ENCODE measurements at places on chromosomes 6 and 20. TPM values are rescaled to one million over a fixed set of nuclear protein-coding genes. Genes with fewer than 3 reads are reported as not detected.

DNA sequence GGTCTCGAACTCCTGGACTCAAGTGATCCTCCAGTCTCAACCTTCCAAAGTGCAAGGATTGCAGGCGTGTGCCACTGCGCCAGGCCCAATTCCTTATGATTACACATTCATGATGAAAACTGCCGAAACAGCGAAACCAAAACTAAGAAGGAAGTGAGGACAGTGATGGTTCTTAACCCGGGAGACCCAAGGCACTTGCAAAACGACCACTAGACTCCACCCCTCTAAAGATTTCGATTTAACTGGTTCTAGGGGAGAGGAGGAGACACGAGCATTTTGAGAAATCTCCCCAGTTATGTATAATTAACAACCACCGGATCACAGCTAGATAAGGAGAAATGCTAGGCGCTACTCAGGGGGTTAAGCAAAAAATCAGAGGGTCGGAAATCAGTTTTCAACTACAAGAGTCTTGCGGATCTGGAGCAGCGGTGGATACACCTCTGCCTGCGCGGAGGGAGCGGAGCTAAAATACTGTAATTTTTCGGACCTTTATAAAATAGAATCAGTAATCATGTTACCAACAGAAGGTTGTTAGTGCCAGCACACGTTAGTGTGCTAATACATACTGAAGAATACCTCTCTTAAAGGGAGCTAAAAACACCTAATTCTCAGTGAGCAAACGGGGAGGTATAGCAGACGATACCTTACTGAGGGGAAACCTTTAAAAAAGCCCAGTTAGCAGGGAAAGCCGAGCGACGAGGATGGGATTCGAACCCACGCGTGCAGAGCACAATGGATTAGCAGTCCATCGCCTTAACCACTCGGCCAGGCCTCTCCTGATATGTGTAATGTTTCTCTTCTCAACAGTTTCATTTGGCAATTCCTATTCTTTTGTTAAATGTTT lies 60.0 kb upstream of the BTN3A2 start:
- 0 out of 2 replicates have a peak, but pooled peaks cover 3% of the 10 kb centered on the region for H3K27me3 ChIP-seq
- H3K36me3 ChIP-seq, result no peaks in the 10 kb centered on the region
- H3K27ac ChIP-seq, result peak overlapping the region; percentile 88

- no peak overlapping the region for H3K4me3 ChIP-seq
- H3K27me3 ChIP-seq, result peaks cover 56% of the 10 kb centered on the region
Observed at GRCh38 chr6:41460742-41461336, 85.3 kb upstream of the FOXP4 start.

Gene KIF6
- 0.53 TPM for total RNA-seq

DNA sequence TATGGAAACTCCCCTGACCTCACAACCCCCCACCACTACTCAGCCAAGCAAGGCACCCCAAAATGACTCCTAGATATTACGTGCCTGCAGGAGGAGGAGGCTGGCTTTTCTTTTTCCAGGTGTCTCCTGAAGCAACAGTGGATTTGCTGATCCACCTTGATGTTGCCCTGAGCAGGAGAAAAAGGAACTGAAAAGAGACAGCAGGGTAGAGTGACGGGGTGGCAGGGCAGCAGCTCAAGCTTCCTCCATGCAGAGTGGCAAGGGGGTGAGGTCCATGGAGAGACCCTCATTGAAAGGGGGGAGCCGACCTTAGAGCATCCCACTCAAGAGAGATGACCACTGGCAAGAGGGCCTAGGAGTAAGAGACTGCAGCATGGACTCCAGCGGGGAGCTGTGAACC lies 112.0 kb upstream of the SIRPA start:
- H3K27me3 ChIP-seq, result peaks cover 12% of the 10 kb centered on the region
- no peak overlapping the region for H3K27ac ChIP-seq
- H3K36me3 ChIP-seq, result no peaks in the 10 kb centered on the region
- H3K4me1 ChIP-seq, result 0 out of 2 replicates have a peak, but pooled peaks cover 3% of the 10 kb centered on the region

DNA sequence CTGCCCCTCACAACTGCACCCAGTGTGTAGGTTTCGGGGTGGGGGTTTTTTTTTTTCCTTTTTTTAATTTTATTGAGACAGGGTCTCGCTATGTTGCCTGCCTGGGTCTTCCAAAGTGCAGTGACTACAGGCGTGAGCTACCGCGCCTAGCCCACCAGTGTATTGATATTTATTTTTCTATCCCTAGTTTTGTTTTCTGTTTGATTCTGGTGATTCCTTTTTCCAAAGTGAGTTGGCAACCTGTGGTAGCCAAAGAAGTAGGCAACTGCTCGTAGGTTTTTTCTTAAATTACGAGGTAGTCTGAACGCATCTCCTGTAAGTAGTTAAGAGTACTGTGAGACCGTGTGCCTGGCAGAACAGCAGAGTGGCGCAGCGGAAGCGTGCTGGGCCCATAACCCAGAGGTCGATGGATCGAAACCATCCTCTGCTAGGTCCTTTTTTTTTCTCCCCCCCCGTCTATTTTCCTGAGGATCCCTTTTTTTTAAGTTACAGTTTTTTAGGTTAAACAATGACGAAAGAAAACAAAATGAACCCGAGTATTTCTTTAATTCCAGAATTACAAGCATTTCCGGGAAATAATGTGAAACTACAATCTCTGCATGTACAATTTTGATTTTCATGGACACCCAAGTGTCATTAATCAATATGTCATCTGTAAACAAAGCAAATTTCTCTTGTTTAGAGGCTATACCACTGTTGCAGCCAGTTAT lies 78.7 kb upstream of the BTN3A2 start:
- H3K27me3 ChIP-seq, result peaks cover 4% of the 10 kb centered on the region
- peaks cover 12% of the 10 kb centered on the region for H3K36me3 ChIP-seq
- H3K27ac ChIP-seq, result peak overlapping the region; percentile 100
- H3K4me3 ChIP-seq, result peak overlapping the region; percentile 97

- DNase-seq, result no peak
- H3K4me3 ChIP-seq, result no peak overlapping the region
- peaks cover 30% of the 10 kb centered on the region for H3K36me3 ChIP-seq
- H3K4me1 ChIP-seq, result no peaks in the 10 kb centered on the region
- no peaks in the 10 kb centered on the region for H3K27me3 ChIP-seq
- no peak overlapping the region for H3K27ac ChIP-seq
Observed at GRCh38 chr6:166803471-166803870, 152.9 kb downstream of the RNASET2 start.

- no peaks in the 10 kb centered on the region for H3K36me3 ChIP-seq
- peaks cover 49% of the 10 kb centered on the region for H3K4me1 ChIP-seq
- H3K27ac ChIP-seq, result no peak overlapping the region
Observed at GRCh38 chr20:1392443-1392692, 486 bp downstream of the FKBP1A start.

- no peak overlapping the region for H3K27ac ChIP-seq
- H3K4me3 ChIP-seq, result no peak overlapping the region
- H3K36me3 ChIP-seq, result no peaks in the 10 kb centered on the region
- H3K4me1 ChIP-seq, result no peaks in the 10 kb centered on the region
Observed at GRCh38 chr20:62543470-62544302, 67.9 kb upstream of the GATA5 start.

DNA sequence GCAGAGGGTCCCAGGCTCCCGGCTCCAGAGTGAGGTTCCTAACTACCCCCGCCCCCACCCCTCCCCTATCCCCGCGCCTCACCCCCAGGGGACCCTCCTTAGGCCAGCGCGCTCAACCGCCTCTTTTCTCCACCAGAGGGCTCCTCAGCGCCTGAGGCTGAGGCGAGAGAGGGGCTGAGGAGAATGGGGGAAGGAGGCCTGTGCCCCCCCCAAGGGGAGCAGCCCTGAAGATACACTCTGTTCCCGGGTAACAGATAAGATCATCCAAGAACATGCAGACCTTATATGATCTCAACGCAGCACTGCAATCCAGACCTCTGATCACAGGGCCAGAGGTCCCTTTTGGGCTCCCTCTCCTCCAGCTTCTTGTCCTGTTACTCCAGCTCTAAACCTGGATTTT lies 43.3 kb upstream of the MRPS10 start:
- no peaks in the 10 kb centered on the region for H3K27me3 ChIP-seq
- H3K36me3 ChIP-seq, result peaks cover 12% of the 10 kb centered on the region
- peaks cover 43% of the 10 kb centered on the region for H3K4me1 ChIP-seq

DNA sequence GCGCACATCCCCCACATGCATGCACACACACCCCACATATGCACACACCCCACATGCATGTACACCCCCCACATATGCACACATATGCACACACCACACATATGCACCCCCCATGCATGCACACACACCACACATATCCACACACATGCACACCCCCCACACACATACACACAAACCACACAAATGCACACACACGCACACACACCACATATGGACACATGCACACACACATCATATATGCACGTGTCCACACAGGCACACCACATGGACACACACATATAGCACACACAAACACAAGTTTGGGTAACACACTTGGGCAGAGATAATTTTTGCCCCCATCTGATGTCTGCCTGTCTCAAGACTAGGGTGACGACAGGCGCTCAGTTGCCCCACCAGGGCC lies 8.3 kb downstream of the BHLHE23 start:
- H3K36me3 ChIP-seq, result no peaks in the 10 kb centered on the region
- no peak overlapping the region for H3K4me3 ChIP-seq
- peaks cover 52% of the 10 kb centered on the region for H3K27me3 ChIP-seq
- no peak for DNase-seq

- no peaks in the 10 kb centered on the region for H3K27me3 ChIP-seq
- no peak overlapping the region for H3K27ac ChIP-seq
- no peaks in the 10 kb centered on the region for H3K36me3 ChIP-seq
- no peak overlapping the region for H3K4me3 ChIP-seq
- DNase-seq, result no peak
Observed at GRCh38 chr6:115618256-115618655, 442.4 kb downstream of the FRK start.

DNA sequence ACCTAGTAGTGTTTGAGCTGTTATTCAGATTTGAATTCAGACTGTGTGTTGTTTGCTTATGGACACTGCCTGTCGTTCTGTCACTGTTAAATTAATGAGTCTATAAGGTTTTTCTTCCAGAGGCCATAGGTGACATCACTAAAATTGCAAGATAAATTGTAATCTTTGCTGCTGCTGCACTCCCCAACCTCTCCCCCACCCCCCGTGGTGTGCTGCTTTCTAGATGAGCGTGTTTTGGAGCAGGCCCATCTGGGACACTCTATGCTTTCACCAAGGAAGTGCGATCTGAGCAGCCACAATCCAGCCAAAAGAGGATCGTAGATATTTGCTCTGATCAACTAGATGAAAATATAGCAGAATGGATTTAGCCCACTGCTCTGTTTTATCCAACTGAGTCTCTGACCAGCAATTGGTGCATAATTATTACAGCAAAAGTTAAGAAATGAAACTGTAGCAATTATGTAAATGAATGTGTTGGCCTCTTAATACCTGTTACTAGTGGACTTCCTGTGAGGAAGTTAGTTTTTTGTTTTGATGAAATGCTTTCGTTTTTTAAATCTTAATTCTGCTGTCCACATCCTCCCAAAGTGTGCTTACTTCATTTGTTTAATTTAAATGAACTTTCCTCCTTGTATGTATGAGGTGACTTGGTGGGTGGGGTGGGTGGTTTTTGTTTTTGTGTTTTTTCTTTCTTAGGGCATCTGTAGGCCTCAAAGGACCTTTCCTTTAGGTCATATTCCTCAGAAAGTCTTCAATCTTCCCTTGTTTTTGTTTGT lies 58.1 kb downstream of the RPRD1B start:
- no peak overlapping the region for H3K27ac ChIP-seq
- no peaks in the 10 kb centered on the region for H3K4me1 ChIP-seq
- peaks cover 24% of the 10 kb centered on the region for H3K36me3 ChIP-seq
- no peaks in the 10 kb centered on the region for H3K27me3 ChIP-seq
- DNase-seq, result no peak
- H3K4me3 ChIP-seq, result no peak overlapping the region

DNA sequence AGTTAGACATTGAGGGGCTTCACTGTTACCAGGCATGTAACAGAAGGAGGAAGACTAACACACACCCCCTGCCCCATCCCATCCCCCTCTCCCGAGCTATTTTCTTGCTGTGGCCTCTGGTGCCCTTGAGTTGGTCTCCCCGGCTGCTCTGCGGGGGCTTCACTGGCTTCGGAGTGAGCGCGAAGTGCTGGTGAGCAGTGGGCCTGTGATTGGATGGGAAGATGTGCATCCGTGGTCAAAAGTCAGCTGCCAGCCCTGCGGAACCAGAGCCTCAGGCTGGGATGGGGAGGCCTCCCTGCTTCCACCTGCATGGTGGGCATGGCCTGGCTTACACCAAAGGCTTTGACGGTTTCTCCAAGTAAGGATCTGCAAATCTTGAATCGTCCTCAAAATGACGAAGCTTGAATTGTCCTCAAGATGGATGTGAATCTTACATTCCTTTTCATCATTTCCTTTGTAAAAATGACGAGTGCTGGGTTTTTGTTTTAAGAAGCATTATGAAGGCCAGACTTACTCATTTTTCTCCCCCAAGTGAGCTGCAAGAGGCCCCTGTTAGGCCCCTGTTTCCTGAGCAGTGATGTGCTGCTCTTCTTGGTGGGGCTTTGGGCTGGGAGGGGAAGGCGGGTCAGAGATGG lies 23.7 kb downstream of the SPATA2 start:
- no peaks in the 10 kb centered on the region for H3K36me3 ChIP-seq
- H3K4me1 ChIP-seq, result peaks cover 34% of the 10 kb centered on the region
- DNase-seq, result no peak
- H3K27ac ChIP-seq, result no peak overlapping the region
- no peaks in the 10 kb centered on the region for H3K27me3 ChIP-seq

Gene FAM217A
- total RNA-seq, result not detected

- peaks cover 51% of the 10 kb centered on the region for H3K4me1 ChIP-seq
- no peak for DNase-seq
- H3K36me3 ChIP-seq, result no peaks in the 10 kb centered on the region
Observed at GRCh38 chr6:85404564-85405174, 45.2 kb upstream of the NT5E start.

Gene TAGAP
- 0.27 TPM for total RNA-seq

GRCh38 chr6:29861521-29862255 lies 34.1 kb downstream of the HLA-G start:
- H3K4me3 ChIP-seq, result no peak overlapping the region
- H3K27me3 ChIP-seq, result peaks cover 71% of the 10 kb centered on the region
- no peaks in the 10 kb centered on the region for H3K36me3 ChIP-seq
- DNase-seq, result no peak

Gene BHLHE23
- total RNA-seq, result 0.66 TPM

Gene FOXQ1
- total RNA-seq, result 0.35 TPM

GRCh38 chr20:1449370-1449769 lies 17.3 kb downstream of the NSFL1C start:
- H3K27me3 ChIP-seq, result no peaks in the 10 kb centered on the region
- no peak overlapping the region for H3K4me3 ChIP-seq
- DNase-seq, result no peak
- H3K27ac ChIP-seq, result no peak overlapping the region
- H3K4me1 ChIP-seq, result no peaks in the 10 kb centered on the region

DNA sequence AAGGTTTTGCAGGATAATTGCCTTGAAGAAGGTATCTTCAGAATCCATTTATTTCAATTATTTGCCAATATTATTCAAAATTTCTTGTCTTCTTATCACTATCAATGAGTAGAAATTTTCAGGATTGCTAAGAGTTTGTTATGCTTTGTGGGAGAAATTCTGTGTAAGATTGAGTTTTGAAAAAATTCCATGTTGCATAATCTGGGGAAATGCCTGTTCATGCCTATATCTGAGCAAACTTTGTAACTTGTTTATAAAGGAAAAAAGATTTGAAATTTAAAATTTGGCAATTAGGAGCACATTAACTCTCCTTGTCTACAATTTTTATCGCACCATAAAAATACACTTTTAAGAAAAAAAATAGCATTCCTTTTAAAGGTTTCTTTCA lies 39.8 kb upstream of the EDN1 start:
- H3K4me1 ChIP-seq, result peaks cover 13% of the 10 kb centered on the region
- H3K36me3 ChIP-seq, result no peaks in the 10 kb centered on the region
- no peaks in the 10 kb centered on the region for H3K27me3 ChIP-seq

Gene MYH7B
- total RNA-seq, result 0.66 TPM

- no peak for DNase-seq
- no peak overlapping the region for H3K27ac ChIP-seq
- no peaks in the 10 kb centered on the region for H3K36me3 ChIP-seq
Observed at GRCh38 chr6:35544769-35545361, 32.2 kb upstream of the TULP1 start.
